ENCODE measurements at places on chromosomes 4 and X.
A peak's percentile ranks its signal among the peaks of the same experiment; 100 is the strongest.

DNA sequence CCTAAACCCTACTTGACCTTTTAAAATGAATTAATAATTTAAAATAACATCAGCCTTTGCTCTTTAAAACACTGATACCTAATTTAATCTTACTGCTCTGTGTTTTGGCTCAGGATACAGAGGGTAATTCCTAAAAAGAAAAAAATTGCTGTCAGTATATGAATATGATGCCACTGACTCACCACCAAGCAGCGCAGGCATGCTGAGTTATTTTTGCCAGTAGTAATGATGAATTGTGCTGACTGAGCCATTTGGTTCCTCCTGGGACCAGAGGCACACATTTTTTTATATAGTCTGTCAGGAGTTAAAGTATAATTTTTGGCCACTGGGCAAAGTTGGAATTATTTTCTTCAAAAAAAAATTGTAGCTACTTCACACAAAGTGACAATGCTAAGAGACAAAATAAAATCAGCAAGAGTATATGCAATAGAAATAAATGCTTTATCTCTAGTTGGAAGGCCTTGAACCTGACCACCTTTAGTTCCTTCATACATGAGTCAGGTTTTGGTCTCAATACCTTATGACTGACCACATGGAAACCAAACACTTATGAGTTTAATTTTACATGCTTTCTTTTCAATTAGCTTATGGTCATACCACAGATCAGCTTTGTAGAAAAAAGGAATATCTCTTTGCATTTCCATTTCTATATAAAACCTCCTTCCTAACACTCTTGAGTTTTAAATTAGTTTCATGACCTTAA is 115.1 kb downstream of the PPP3CA start:
- H3K36me3 ChIP-seq, result no peaks in the 10 kb centered on the region
- peak overlapping the region; percentile 41 for H3K27ac ChIP-seq
- no peaks in the 10 kb centered on the region for H3K27me3 ChIP-seq
- peaks cover 17% of the 10 kb centered on the region for H3K4me1 ChIP-seq

GRCh38 chr4:152021788-152022438 is 261.1 kb upstream of the GATB start:
- H3K27ac ChIP-seq, result no peak overlapping the region
- no peak overlapping the region for H3K4me3 ChIP-seq

DNA sequence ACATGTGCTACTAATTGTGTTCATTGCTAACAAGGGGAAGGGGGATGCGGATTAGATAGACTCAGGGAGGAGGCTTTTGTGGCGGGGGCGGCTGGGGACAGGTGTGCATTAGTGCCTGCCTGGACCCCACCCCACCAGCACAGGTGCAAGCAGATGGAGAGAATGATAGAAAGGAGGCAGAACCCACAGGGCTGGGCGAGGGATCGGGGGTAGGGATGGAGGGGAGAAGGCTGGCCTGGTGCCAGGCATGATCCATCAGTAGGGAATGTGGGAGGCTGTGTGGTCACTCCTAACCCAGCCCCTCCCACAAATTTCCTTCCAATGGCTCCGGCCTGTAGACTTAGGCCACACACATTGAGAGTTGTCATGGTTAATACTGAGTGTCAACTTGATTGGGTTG is 30.5 kb upstream of the CRMP1 start:
- no peak overlapping the region for H3K27ac ChIP-seq
- no peak for DNase-seq
- H3K4me1 ChIP-seq, result no peaks in the 10 kb centered on the region
- H3K4me3 ChIP-seq, result no peak overlapping the region
- H3K27me3 ChIP-seq, result no peaks in the 10 kb centered on the region
- no peaks in the 10 kb centered on the region for H3K36me3 ChIP-seq

DNA sequence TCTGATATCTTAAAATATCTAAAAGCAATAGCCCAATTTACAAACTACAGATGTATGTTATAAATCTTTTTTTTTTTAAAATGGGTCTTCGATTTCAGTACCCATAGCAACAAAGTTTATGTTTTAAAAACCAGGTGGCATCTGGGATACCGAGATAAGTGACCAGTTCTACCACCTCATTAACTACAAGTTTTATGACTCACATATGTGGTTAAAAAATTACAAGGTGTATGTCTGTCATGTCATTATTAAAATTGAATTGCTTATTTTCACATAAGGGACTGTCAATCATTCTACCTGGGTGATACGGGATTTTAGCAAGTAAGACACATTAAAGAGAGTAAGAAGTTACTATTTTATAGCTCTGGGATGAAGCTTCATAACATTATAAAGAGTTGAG is 192.0 kb upstream of the ETNPPL start:
- H3K4me1 ChIP-seq, result no peaks in the 10 kb centered on the region
- DNase-seq, result no peak
- no peaks in the 10 kb centered on the region for H3K36me3 ChIP-seq
- no peaks in the 10 kb centered on the region for H3K27me3 ChIP-seq

DNA sequence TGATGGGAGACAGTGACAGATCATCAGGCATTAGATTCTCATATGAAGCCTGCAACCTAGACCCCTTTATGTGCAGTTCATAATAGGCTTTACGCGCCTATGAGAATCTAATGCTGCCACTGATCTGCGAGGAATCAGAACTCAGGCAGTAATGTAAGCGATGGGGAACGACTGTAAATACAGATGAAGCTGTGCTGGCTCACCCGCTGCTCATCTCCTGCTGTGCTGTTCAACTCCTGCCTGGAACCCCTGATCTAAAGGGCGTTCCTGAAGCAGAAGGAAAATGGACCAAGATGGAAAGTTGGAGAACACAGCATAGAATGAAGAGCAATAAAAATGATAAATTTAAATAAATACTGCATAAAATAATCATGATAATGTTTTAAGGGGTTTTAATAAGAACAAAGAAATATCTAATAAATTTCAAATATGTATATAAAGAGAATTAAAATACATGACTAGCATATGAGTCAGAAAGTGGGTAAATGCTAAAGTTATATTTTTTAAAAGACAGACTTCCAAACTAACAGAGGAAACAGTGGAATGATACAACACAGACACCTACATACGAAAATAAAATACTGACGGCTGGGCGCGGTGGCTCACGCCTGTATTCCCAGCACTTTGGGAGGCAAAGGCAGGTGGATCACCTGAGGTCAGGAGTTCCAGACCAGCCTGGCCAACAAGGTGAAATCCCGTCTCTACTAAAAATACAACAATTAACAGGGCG is 59.2 kb downstream of the RBM47 start:
- H3K36me3 ChIP-seq, result no peaks in the 10 kb centered on the region
- H3K27me3 ChIP-seq, result no peaks in the 10 kb centered on the region
- DNase-seq, result no peak
- no peak overlapping the region for H3K4me3 ChIP-seq
- no peaks in the 10 kb centered on the region for H3K4me1 ChIP-seq
- no peak overlapping the region for H3K27ac ChIP-seq

DNA sequence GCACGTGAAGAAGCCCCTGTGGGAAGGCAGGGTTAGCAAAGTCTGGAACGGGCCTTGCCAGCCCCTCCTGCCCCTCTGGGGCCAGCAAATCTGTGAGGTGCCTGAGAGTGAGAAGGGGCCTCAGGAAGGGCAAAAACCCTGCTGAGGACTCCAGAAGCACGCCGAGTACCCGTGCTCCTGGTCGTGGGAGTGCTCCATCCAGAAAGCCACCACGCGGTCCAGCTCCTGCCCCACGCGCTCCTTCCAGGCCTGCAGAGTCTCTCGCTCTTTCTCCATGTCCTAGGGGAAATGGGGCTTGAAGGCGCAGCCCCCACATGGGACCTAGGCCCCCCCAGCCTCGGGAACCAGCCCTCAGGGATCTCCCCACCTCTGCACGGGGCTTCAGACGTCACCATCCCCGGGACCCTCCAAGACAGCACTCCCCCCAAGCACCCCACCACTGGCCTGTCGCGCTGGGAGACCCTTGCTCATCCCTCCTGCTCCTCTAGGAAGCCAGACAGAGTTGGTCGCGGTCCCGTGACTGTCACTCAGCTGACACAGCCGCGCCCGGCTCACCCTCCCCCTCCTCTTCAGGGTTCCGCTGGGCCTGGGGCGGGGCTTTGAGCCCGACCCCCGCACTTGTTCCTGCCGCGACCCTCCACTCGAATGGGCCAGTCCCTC is at the start of gene RENBP:
Gene RENBP, minus strand, starts transcription at position 504 of the 660 bp plus-strand sequence. Its CDS starts 33 bp downstream, at position 471.
- peak within 1 kb of the TSS; percentile 33 for H3K4me3 ChIP-seq
- no peaks in the 10 kb centered on the region for H3K4me1 ChIP-seq
- DNase-seq, result peak; percentile 34

GRCh38 chrX:19840899-19841648 is 46.3 kb downstream of the SH3KBP1 start:
- no peak overlapping the region for H3K27ac ChIP-seq
- DNase-seq, result no peak
- no peaks in the 10 kb centered on the region for H3K27me3 ChIP-seq
- no peaks in the 10 kb centered on the region for H3K4me1 ChIP-seq
- no peaks in the 10 kb centered on the region for H3K36me3 ChIP-seq
- no peak overlapping the region for H3K4me3 ChIP-seq

DNA sequence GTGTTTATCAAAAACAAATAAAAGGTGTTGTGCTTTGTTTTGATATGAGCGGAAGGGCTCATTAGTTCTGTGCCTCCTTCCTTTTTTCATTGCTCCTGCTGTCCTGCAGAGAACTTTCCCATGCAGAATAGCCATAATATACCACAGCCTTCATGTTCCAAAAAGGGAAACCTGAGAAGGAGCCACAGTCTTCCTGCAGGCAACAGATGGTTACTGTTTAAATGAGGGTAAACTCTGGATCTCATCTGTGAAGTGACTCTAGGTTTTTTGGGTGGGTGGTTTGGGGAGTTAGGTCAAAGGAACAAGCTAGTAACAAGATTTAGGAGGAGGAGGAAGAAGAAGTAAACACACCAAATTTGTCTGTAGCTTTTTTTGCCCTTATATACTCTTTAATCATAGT is 131.8 kb downstream of the BMPR1B start:
- no peaks in the 10 kb centered on the region for H3K4me1 ChIP-seq
- H3K27me3 ChIP-seq, result no peaks in the 10 kb centered on the region
- H3K4me3 ChIP-seq, result no peak overlapping the region
- no peaks in the 10 kb centered on the region for H3K36me3 ChIP-seq
- no peak for DNase-seq

- no peak for DNase-seq
- H3K27ac ChIP-seq, result no peak overlapping the region
- H3K36me3 ChIP-seq, result no peaks in the 10 kb centered on the region
- no peak overlapping the region for H3K4me3 ChIP-seq
- no peaks in the 10 kb centered on the region for H3K27me3 ChIP-seq
These were observed 250.6 kb downstream of the SNCA start for GRCh38 chr4:89586318-89586717.

- DNase-seq, result no peak
- H3K27ac ChIP-seq, result no peak overlapping the region
- H3K4me3 ChIP-seq, result no peak overlapping the region
These were observed 59.0 kb upstream of the AFF2 start for GRCh38 chrX:148441387-148441786.

DNA sequence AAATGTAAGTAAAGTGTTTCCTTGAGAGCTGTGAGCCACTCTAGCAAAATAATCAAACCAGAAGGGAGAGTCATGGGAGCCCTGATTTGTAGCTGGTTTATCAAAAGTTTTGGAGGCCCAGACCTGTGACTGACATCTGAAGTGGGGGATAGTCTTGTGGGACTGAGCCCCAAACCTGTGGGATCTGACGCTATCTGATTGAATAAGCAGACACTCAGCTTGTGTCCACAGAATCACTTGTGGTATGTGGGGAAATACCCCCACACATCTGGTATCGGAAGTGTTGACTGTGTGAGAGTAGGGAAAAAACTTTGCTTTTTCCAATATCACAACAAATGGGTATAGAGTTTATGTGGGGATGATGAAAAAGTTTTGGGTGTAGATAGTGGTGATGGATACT is 35.4 kb downstream of the FUNDC1 start:
- no peak overlapping the region for H3K27ac ChIP-seq
- no peak for DNase-seq
- H3K4me1 ChIP-seq, result no peaks in the 10 kb centered on the region
- no peaks in the 10 kb centered on the region for H3K27me3 ChIP-seq
- no peak overlapping the region for H3K4me3 ChIP-seq
- no peaks in the 10 kb centered on the region for H3K36me3 ChIP-seq

GRCh38 chr4:86448871-86449270 is 89.0 kb upstream of the MAPK10 start:
- no peak overlapping the region for H3K4me3 ChIP-seq
- H3K4me1 ChIP-seq, result no peaks in the 10 kb centered on the region
- no peaks in the 10 kb centered on the region for H3K27me3 ChIP-seq
- no peak for DNase-seq

DNA sequence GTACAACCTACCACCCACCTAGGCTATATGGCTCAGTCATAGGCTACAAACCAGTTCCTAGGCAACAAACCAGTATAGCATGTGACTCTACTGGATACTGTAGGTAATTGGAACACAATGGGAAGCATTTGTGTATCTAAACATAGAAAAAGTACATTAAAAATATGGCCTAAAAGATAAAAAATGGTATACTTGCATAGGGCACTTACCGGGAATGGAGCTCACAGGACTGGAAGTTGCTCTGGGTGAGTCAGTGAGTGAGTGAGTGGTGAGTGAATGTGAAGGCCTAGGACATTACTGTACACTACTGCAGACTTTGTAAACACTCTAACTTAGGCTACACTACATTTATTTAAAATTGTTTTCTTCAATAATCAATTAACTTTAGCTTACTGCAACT is 139.2 kb upstream of the RBPJ start:
- no peaks in the 10 kb centered on the region for H3K36me3 ChIP-seq
- no peak overlapping the region for H3K4me3 ChIP-seq
- no peaks in the 10 kb centered on the region for H3K27me3 ChIP-seq
- H3K27ac ChIP-seq, result no peak overlapping the region
- no peaks in the 10 kb centered on the region for H3K4me1 ChIP-seq
- no peak for DNase-seq

DNA sequence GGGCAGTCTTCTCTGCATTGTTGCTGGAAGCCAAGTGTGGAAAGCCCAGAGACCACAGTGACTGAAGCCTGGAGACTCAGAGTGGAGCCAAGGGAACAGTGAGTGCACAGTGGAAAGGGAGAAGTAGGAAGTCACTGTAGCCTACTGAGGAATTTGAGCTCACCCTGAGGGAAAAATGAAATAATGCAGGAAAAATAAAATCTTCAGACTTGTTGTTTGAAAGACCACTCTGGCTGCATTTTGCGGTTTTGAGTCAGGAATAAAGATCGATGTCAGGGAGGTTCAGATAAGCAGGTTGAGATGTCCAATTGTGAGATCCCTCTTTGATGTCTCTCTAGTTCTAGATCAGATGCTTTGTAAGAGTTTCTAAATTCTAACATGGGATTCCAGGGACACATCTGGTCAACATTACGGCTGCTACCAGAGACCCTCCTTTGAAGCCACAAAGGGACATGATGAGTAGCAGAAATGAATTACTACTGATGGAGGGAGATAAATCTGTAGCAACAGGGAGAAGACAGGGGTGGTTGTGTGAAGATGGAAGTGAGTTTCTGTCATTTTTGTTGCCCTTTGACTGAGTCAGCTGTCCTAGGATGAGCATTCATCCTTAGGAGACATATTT is 8.4 kb downstream of the ADH4 start:
- H3K4me1 ChIP-seq, result no peaks in the 10 kb centered on the region
- no peak overlapping the region for H3K27ac ChIP-seq
- H3K4me3 ChIP-seq, result no peak overlapping the region
- no peaks in the 10 kb centered on the region for H3K36me3 ChIP-seq
- no peaks in the 10 kb centered on the region for H3K27me3 ChIP-seq
- DNase-seq, result no peak

GRCh38 chr4:124329134-124329533 is 383.4 kb downstream of the ANKRD50 start:
- no peak overlapping the region for H3K27ac ChIP-seq
- no peaks in the 10 kb centered on the region for H3K27me3 ChIP-seq
- H3K36me3 ChIP-seq, result no peaks in the 10 kb centered on the region
